ENCODE measurements at places on chromosomes 4 and X.
A peak's percentile ranks its signal among the peaks of the same experiment; 100 is the strongest.

DNA sequence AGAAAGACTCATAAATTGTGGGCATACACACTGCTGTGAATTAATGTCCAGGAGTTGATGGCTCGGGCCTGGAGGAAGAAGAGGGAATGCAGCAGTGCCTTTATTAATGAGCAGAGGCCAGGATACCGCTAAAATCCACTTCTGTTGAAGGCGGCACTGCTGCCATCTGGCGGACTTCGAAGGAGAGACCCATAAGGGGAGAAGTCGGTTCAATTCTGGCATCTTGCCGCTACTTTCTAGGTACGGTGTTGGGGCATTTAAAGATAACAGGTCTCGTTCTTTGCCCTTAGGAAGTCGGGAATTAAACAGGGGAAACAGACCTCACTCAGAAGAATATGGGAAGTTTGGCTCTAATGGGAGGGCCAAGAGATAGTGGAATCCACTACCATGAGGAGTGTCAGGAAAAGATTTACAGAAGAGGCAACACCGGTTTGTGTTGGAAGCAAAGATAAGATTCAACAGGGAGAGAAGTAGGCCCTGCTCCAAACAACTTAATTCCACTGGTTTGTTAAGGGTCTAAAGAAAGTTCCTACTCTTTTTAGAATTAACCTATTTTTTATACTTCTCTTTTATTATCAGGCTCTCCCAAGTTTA is 133.6 kb upstream of the GIMD1 start:
- DNase-seq, result peak; percentile 35

DNA sequence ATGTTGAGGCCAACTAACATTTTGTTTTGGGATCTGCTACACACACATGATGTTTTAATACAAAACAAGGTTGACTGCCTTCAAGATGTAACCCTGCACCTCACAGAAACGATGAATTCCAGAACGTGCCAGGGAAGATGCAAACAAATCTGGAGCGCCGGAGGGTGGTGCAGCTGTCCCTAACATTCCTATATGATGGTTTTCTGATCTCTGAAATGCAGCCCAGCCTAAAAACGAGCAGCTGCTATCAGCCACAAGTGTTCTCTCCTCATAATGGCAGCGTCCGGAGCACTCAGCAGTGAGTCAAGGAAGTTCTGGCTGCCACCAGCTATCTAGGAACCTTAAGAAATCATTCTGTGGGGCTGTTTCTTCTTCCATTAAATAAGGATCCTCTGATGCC is 333.4 kb downstream of the NR3C2 start:
- DNase-seq, result no peak

- no peak for DNase-seq
Measured at GRCh38 chrX:110408949-110409588, 50.4 kb downstream of the RTL9 start.

- DNase-seq, result no peak
Measured at GRCh38 chr4:110630688-110631402, 8.0 kb upstream of the PITX2 start.

DNA sequence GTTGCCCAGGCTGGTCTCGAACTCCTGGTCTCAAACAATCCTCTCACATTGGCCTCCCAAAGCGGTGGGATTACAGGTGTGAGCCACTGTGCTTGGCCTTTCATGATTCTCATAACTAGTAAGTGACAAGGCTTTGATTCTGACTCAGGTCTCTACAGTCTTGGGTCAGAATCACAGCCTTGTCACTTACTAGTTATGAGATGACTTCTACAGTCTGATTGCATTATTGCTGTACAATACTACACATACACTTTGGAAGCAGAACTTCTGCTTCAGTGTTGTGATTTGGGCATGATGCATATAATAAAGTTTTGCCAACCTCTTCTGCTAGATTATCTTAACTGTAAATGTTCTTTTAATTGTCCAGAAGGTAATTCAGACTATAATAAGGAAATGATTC is 123.3 kb downstream of the KDM6A start:
- DNase-seq, result no peak

GRCh38 chrX:147228153-147228552 is 413.6 kb upstream of the CXorf51A start:
- DNase-seq, result no peak

Measured in foreskin melanocyte (primary cell).